Activated CD4-positive, alpha-beta T cell treated with anti-CD3 and anti-CD28 coated beads for 4 hours (primary cell): ENCODE measurements at places on chromosomes 4 and X.

DNA sequence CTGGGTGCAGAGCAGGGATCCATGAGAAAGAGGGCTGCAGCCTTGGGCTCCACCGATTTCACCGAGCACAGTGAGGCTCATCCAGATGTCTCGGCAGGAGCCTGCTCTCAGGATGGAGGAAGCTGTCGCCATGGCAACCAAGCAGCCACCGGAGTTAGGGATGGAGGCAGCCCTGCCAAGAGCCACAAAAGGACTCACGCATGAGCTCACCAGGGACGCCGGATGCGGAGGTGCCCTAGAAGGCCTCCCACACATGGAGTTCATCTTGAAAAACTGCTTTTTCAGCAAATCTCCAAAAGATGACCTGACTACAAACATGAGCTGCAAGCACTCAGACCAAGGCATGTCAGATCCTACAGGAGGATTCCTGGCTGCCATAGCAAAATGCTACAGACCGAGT, 90.7 kb downstream of the WFS1 start:
- no peak for DNase-seq

- no peak for DNase-seq
These were observed 27.1 kb upstream of the TAPT1 start for GRCh38 chr4:16253127-16253960.

DNA sequence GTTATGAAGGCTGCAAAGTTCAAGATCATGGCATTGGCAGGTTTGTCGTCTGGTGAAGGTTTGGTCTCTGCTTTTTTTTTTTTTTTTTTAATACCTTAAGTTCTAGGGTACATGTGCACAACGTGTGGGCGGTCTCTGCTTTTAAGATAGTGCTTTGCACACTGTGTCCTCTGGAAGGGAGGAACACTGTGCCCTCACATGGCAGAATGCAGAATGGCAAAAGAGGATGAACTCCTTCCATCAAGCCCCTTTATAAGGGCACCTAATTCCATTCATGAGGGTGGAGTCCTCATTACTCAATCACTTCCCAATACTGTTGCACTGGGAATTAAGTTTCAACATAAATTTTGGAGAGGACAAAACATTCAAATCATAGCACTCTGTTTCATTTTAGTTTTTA, 101.4 kb downstream of the GLRA2 start:
- no peak for DNase-seq

DNA sequence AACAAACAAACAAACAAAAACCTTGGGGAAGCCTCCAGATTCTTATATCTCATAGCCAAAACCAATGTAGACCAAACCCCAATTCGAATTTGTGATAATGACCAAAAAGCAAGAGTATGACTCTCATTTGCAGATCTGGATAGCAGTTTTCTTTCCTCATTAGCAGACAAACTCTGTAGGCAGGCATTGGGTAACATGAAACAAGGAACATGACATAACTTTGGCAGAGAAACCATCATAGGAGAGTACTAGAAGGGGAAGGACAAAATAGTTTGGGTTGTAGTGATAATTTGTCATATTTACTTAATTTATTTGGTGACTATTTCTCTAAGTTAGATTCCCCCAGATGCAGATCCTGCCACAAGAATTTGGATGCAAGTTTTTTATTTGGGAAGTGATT, 187.8 kb downstream of the MID1IP1 start:
- DNase-seq, result no peak

- no peak for DNase-seq
These were observed 1156.1 kb downstream of the FAT4 start for GRCh38 chr4:126470862-126471261.

DNA sequence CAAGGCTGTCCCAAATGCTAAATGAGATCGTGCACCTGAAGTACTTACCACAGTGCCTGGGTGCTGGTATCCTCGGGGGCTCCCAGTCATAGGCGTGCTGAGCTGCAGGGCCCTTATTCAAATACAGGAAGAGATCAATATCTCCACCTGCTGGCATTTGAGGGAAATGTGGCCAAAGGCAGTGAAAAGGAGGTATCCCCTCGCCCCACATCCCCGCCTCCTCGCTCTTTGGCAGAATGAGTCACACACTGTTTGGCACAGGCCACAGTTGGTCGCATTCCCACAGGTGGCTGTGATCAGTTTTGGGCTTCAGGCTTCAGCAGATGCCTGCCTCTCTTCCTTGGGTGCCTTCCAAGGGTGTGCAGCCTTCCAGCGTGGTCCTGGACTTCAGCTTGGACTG, 28.4 kb downstream of the ZNF185 start:
- peak; percentile 57 for DNase-seq

GRCh38 chr4:76197971-76198410, 15.6 kb downstream of the SCARB2 start:
- DNase-seq, result no peak

DNA sequence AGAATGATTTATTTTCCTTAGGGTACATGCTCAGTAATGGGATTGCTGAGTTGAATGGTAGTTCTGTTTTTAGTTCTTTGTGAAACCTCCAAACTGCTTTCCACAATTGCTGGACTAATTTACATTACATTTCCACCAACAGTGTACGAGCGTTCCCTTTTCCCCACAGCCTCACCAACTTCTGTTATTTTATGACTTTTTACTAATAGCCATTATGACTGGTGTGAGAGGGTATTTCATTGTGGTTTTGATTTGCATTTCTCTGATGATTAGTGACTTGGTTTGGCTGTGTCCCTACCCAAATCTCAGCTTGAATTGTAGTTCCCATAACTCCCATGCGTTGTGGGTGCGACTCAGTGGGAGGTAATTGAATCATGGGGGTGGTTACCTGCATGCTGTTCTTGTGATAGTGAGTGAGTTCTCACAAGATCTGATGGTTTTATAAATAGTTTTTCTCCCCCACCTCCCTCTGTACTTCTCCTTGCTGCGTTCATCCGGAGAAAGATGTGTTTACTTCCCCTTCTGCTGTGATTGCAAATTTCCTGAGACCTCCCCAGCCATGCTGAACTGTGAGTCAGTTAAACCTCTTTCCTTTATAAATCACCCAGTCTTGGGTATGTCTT, 95.1 kb downstream of the GBA3 start:
- DNase-seq, result no peak

GRCh38 chr4:41142376-41143310, 71.7 kb downstream of the APBB2 start:
- no peak for DNase-seq

- no peak for DNase-seq
These were observed 113.6 kb upstream of the EMCN start for GRCh38 chr4:100631281-100631968.

GRCh38 chr4:139935911-139936310, 218.1 kb downstream of the MAML3 start:
- no peak for DNase-seq

DNA sequence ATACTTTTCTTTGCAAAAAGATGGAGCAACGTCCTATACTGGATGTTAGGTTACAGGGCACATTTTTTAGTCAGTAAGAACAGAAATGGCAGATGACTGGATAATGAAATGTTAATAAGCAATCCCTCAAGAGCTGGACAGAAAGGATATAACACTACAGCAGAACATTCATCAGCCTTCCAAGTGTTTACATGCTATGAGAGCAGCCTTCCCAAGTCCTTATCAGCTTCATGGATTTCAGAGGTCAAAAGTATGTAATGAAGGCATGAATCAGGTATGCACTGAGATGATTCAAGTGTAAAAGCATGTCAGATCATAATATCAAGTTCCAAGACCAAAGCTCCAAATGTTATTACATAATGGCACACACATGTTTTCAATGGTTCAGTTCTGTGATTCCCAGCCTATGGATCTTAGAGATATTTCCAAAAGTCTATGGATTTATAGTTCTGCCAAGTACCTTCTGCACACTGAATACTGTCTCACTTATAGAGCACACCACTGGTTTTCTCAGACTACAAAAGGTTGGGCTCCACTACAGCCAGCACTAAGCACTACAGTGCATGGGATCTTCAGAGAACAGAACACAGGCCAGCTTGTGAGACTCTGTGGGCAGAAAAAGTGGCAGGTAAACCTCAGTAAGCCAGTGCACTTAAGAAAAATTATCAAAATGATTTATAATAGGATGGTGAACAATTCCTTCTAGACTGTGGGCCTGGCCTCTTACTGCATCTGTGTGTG, 49.2 kb downstream of the GPC4 start:
- DNase-seq, result no peak

DNA sequence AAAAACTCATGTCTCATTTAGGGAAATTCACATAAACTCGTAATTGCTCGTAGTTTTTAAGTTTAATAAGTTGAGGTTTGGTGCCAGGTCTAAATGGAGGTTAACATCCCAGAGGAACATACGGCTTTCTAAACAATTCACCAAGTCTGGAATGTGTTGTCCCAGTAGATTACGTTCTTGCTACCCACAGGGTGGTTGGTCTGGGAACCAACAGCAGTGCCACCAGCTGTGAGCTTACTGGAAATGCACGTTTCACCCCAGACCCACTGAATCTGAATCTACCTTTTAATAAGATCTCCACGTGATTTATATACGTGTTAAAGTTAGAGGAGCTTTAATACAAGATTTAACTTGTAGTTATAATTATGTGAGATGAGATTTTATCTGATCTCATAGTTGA, 134.3 kb downstream of the BMPR1B start:
- DNase-seq, result no peak

DNA sequence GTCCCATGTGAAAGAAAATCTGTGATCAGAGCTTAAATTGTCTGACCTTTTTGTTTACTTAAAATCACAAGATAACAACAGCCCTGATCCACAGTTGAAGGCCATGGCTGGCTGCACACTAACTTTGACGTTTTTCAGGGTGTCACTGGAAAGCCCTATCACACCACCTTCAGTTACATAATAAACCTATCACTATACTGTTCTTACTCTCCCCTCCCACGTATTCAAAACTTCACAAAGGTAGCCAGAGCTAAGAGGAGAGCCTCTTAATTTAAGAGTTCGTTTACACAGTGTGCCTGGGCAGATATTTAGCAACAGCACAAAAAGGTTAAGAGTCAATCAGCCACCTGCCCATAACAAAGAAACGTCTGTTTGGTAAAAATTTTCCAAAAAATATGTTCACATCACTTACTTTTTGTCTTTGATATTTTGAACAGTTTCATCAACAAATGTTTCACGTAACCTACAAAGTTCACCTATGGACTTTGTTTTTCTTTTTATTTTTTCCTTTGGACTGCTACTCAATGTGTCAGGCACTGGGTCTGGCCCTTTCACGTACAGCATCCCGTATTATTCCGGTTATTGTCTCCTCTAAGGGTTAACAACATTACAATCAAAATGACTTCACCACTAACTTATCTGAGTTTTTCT, 25.0 kb downstream of the RFC1 start:
- DNase-seq, result no peak

GRCh38 chrX:121236040-121236439, 188.6 kb downstream of the GLUD2 start:
- DNase-seq, result no peak

DNA sequence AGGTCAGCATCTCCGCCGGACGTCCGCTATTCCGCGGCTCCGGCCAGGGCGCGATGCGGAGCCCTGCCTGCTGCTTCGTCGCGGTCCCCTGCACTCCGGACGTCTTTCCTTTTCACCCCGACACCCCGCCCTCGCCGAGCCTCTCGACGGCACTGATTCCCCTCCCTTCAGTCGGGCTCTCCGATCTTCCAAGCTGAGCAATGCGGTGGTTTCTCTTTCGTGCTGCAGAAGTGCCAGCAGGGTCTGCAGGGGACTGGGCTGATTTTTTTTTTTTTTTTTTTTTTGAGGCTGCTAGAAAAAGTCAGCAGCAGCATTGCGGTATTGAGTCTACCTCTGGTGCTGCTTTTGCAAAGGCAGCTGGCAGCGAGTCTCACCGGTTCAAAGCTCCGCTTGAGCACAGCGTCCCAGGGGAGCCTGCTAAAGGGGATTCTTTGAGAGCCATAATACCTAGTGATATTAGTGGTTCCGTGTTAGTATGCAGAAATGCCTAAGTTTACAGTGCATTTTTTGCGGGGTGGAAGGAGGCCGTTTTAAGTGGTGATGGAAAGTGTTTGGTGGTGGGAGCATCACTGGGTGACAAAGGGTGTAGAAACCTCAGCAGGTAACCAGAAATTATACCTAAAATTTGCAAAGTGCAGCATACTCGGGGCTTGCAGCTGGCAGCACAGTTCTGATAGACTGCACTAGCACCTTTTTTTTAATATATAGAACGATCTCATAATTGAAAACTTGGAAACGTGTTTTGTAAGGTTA, 969 bp downstream of the STIM2 start:
- peak; percentile 76 for DNase-seq

DNA sequence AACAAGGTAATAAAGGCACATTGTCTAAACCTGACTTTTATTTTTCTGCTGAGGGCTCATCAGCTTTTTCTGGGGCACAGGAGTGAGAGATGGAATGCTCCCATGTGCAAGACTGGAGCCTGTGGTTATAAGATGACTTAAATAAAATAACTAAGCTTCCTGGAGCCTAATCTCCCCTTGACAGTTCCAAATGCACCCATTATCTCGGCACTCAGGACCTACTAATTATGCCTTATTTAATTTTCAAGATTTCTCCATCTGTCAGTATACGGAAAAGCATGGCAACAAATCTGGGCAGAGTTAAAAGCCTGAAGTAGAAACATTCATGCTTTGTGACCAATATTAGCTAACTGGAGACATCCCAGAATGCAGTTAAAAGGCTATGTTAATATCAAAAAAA, 416.7 kb upstream of the TEX13C start:
- no peak for DNase-seq

GRCh38 chrX:71440401-71440800, 74.2 kb downstream of the TAF1 start:
- no peak for DNase-seq

GRCh38 chr4:123547216-123548165, 150.9 kb downstream of the SPRY1 start:
- no peak for DNase-seq

- DNase-seq, result no peak
These were observed 361 bp downstream of the TMEM128 start for GRCh38 chr4:4247696-4248028.

GRCh38 chr4:113565702-113566012, 195.9 kb downstream of the CAMK2D start:
- no peak for DNase-seq

GRCh38 chrX:153564047-153564606, 34.8 kb downstream of the CCNQ start:
- DNase-seq, result no peak

GRCh38 chr4:40363382-40363920, 28.3 kb downstream of the CHRNA9 start:
- DNase-seq, result no peak

- no peak for DNase-seq
These were observed 20.4 kb upstream of the PI4K2B start for GRCh38 chr4:25213347-25213979.

DNA sequence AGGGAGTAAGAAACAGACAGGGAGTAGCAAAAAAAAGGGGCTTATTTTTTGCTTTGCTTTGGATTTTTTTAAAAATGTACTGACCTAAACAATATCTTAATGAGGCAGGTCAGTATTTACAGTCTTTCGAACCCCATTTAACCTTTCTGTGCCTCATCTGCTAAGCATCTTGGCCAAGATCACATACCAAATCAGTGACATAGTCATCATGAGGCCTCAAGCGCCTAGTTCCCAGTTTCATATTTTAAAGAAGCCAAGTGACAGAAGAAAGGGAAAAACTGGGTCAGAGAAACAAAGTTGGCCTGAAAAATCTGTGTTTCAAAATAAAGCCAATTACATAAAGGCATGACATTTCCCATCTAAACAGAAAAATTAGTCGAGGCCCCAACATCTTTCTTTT, 94.6 kb upstream of the WDR44 start:
- DNase-seq, result no peak
